Kidney glomerular epithelial cell (primary cell): ENCODE measurements at places on chromosomes 1 and 21.
A peak's percentile ranks its signal among the peaks of the same experiment; 100 is the strongest.

- no peak for DNase-seq
These were observed 185.0 kb downstream of the KCNK2 start for GRCh38 chr1:215267495-215267894.

GRCh38 chr1:53896635-53897229 lies 2.7 kb downstream of the DIO1 start:
- peak; percentile 76 for DNase-seq

DNA sequence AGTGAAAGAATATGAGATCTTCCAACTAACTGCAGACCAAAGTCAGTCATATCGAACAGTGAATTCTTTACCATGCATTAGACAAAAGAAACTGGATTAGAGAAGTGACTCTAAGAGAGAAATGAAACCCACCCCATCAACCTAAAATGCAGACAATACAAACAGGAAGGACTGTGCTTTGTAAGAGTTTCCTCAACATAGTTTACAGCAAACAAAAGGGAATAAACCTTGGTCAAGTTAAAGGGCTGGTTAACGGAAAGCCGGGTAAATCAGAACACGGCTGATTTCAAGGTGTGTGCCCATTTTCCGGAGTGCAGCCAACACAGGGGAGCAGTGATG lies 39.2 kb downstream of the SIPA1L2 start:
- no peak for DNase-seq

DNA sequence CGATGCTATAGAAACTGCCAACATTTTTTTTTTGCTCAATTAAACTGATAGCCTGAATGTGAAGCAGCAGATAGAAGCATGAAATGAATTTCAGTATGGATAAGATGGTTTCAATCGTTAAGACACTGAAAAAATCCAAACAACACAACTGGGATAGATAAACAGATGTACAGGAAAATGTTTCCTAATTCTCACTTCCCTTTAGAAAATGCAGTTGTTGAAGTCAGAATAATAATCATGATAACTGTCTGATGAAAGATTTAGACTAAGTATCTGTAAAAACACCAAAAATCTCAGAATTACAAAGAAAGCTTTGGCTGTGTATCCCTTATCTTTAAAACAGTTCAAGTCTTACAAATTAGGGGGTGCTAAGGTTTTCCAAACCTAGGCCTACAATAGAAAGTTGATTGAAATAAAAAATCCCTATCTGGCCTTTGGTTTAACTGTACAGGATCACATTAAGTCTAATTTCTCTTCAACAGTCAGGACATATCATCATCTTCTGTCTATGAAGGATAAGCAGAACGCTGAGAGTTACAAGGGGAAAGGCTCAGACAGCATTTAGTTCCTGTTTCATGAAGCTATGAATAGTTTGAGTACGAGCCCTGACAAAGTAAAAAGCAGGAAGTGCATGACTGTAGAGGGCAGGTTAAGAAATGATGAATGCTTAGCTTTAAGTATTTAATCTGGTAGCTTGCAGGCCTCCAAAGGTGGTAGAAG lies 203.2 kb downstream of the APP start:
- DNase-seq = no peak

- peak; percentile 77 for DNase-seq
These were observed 34.0 kb downstream of the MAP3K7CL start for GRCh38 chr21:29164323-29164942.
